ENCODE measurements at places on chromosomes 4 and X. TPM values are rescaled to one million over a fixed set of nuclear protein-coding genes. Genes with fewer than 3 reads are reported as not detected.

DNA sequence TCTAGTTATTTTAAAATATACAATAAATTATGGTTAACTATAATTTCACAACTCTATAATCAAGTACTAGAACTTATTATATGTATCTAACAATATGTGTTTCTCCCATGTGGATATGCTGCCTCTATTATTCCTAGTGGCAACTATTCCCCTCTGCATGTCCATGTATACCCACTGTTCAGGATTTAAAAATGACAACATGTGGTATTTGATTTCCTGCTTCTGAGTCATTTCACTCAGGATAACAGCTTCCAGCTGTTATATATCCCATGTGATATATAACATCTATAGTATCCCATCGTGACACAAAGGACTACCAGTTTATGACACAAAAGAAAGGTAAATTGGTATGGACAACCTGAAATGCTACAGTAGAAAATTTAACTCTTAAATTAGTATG, 167.4 kb upstream of the TACR3 start:
- no peak for DNase-seq

- DNase-seq: no peak
These were observed 7.5 kb downstream of the PLA2G12A start for GRCh38 chr4:109722357-109722756.

BEND2 gene
- 0.03 TPM for polyA plus RNA-seq

- DNase-seq: no peak
These were observed 42.3 kb upstream of the SRD5A3 start for GRCh38 chr4:55303760-55304165.

DNA sequence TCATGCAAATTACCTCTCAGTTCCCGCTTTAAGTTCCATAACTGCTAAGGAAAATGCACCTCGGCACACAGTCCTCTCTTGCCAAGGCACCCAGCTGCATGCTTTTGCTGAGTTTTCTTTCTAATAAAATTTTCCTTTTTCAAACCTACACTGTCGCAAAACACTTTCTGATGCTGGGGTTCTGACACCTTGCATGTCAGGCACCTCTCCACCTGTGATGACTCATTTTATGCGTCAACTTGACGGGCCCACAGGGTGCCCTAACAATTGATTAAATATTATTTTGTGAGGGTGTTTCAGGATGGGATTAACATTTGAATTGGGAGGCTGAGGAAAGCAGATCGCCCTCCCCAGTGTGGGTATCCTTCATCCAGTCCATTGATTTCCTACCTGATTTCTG, 291.0 kb upstream of the STS start:
- no peak for DNase-seq

DNA sequence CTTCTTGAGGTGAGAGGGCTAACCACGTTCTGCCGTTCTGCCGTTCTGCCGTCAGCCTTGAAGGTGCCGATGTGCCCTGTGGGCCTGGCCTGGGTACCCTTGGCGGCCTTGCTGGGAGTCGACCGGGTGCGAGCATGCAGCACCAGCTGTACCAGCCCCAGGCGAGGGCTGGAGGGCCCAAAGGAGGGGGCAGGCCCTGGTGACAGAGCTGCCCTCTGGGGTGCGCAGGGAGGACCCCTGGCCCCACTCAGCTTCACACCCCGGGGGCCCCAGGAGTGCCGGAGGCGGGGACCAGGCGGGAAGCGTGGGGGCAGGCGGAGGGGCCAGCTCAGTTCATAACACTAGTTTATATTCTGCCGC, 22.1 kb downstream of the UVSSA start:
- DNase-seq: no peak

GRCh38 chr4:120007191-120007871, 59.3 kb downstream of the MAD2L1 start:
- DNase-seq: peak; percentile 56

GRCh38 chr4:137676357-137676998, 144.2 kb upstream of the PCDH18 start:
- DNase-seq: no peak

Measured in right renal cortex interstitium (tissue), 3 donors.